ENCODE measurements at places on chromosomes 6 and 20.

DNA sequence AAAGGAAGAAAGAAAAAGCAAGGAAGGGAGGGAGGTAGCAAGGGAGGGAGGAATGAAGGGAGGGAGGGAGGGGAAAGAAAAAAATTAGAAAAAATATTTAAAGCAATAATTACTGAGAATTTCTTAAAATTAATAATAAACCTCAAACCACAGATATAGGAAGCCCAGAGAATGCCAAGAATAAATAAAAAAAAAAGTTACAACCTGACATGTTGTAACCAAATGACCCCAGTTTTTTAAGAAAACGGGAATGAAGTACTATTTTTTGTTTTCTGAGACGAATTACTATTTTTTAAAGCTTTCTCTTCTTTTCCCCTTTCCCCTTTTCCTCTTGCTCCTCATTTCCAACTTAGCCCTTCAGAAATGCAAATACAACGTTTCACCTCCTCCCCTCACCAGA lies 16.7 kb downstream of the SLC17A1 start:
- no peak for DNase-seq

DNA sequence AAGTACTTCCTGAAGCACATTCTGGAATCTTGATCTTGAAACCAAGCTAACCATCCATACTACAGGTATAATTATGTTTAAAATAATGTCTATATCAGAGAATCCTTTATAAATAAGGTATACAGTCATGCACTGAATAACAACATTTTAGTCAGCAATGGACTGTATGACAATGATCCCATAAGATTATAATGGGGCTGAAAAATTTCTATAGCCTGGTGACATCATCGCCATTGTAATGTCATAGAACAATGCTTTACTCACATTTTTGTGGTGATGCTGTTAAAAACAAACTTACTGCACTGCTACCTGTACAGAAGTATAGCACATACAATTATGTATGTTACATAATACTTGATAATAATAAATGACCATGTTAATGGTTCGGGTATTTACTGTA lies 31.8 kb downstream of the RNF146 start:
- DNase-seq, result no peak

GRCh38 chr6:106417572-106418147 lies 57.1 kb downstream of the CRYBG1 start:
- no peak for DNase-seq

- DNase-seq, result no peak
Measured at GRCh38 chr6:20763296-20763695, 229.0 kb downstream of the CDKAL1 start.

- DNase-seq, result no peak
Measured at GRCh38 chr6:41344876-41345275, 9.5 kb downstream of the NCR2 start.

GRCh38 chr6:35312807-35313206 lies 15.2 kb downstream of the DEF6 start:
- DNase-seq, result no peak

GRCh38 chr6:167094436-167094819 lies 28.5 kb upstream of the CCR6 start:
- DNase-seq, result no peak

Measured in GM12891 (cell line).